ENCODE measurements at places on chromosomes 16 and 17.

DNA sequence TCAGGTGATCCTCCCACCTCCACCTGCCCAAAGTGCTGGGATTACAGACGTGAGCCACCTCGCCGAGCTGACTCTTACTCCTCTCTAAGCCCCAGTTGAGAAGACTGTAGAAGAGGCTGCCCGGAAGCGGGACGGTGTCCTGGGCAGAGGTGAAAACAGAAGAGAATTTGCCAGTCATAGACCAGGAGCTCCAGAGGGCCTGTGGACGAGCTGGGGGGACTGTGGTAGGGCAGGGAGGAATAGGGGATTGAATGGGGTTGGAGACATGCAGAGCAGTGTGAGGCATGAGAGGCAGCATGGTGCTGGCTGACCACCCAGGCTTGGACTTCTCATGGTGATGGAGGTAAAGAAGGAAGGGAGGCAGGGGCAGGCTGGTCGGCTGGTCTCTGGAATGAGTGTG lies 17.1 kb upstream of the PHB1 start:
- DNase-seq = no peak

GRCh38 chr17:57868910-57869616 lies 19.2 kb upstream of the MRPS23 start:
- no peak for DNase-seq

- DNase-seq = peak; percentile 92
These were observed at the start of gene KIAA0513 for GRCh38 chr16:85027349-85027957. KIAA0513 (plus strand) TSS chr16:85027795; CDS start chr16:85067072, 39,277 bp downstream.

GRCh38 chr16:66751053-66751302 lies 431 bp downstream of the DYNC1LI2 start:
- DNase-seq = no peak

GRCh38 chr17:17851103-17852002 lies 14.6 kb upstream of the SREBF1 start:
- DNase-seq = no peak

- DNase-seq = no peak
These were observed 41.2 kb downstream of the PRMT7 start for GRCh38 chr16:68351991-68352431.

DNA sequence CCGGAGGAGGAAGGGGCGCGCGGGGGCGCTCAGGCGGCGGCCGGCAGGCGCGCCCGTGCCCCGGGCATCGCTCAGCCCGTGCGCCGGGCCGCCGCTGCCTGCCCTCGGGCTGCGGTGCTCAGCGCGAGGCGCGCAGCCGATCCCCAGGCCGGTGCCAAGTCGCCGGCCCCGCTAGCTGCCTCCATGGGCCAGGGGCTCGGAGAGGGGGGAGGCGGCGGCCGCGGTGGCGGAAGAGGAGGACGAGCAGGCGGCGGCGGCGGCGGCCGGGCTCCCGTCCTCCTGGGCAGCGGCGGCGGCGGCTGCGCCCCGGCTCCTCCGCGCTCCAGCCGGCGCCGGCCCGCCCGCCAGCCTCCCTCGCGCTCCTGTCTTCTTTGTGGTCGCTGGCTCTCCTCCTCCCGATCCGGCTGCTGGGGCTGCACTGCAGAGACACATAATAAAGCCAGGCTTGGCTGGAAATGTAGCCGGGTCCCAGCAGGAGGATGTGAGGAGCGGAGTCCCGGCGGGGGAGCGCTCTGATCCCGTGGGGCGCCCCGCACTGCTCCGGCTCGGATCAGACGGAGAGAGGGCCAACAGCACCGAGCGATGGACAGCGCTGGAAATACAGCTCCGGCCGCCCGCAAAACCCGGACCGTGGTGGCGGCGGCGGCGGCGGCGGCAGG lies 889 bp upstream of the ZNF423 start:
- no peak for DNase-seq

- DNase-seq = no peak
These were observed 3.1 kb downstream of the C17orf113 start for GRCh38 chr17:42047343-42047742.

- DNase-seq = no peak
These were observed 27.9 kb upstream of the PMFBP1 start for GRCh38 chr16:72199761-72200337.

DNA sequence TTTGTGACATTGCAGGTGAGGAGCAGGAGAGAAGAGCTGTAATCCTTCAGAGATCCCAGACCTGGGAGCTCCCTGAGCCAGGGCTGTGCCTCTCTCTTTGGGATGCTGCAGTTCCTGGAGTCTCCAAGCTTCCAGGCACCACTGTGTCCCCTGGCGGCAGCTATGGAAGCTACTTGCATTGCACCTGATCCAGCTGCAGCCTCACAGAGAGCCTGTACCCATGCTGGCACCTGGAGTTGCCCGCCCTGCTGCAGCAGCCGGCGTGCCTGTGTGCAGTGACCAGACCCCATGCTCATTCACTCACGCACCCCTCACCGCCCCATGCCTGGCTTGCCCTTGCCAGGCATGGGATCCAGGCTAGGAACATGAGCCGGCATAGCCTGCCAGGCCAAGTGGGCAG lies 51.8 kb upstream of the MED9 start:
- no peak for DNase-seq

- no peak for DNase-seq
These were observed 87.8 kb downstream of the PLCG2 start for GRCh38 chr16:81866820-81867440.

GRCh38 chr17:27808628-27809027 lies 8.3 kb upstream of the NOS2 start:
- DNase-seq = no peak

GRCh38 chr17:62895320-62896301 lies 70.4 kb upstream of the TANC2 start:
- DNase-seq = no peak

GRCh38 chr16:86016201-86016965 lies 117.4 kb downstream of the IRF8 start:
- DNase-seq = peak; percentile 63

GRCh38 chr16:23768581-23768980 lies 13.8 kb downstream of the CHP2 start:
- no peak for DNase-seq

GRCh38 chr16:63618896-63619485 lies 1502.9 kb downstream of the CDH11 start:
- DNase-seq = no peak

DNA sequence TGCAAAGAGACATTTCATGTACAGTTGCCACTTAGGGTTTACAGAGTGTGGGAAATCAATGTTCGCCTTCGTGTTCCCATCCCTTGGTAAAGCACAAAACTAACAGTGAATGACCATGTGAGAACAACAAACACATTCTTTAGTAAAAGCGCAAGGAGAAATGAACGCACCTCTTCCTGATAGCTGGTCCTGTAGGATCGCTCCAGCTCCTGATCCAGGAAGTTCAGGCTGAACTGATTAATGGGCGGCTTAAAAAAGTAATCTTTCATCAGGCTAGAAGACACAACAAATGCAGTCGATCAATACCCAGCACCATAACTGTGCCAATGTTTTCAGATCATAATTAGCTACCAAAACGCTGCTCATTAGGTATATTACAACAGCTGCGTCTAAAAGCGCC lies 108.3 kb upstream of the CREBBP start:
- no peak for DNase-seq

GRCh38 chr17:79615446-79615845 lies 4.6 kb upstream of the RBFOX3 start:
- no peak for DNase-seq

DNA sequence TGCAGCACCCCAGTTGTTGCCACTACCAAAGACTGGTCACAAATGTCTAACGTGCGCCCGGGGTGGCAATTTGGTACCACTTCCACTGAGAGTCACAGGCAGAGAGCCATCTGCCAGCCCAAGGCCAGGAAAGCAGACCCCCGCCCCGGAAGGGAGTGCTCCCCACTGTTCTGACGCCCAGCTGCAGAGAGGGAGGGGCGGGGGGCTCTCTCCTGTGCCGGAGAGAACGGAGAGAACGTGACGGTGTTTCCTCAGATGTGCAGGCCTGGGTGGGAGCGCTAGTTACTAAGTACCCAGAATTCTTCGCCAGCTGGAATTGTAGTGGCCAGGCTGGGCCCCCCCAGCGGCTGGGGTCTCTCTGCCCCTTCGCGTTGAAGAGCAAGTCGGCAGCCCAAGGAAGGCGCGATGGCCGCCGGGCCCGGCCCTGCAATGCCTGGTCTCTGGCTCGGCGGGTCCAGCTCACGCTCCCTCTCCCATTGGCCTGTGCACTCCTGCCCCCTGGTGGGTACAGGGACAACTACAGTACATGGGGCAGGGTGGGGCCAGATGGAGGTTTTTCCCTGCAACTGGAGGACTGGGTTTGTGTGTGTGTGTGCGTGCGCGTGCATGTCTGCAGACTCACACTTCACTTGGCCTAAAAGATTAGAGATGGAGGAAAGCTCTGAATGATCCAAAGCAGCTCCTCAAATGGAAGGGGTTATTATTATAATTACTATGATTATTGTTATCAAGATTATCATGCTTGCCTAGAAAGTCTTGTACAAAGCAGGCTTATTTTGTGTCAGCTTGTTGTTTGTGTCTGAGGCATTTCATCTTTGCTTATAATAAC lies 107.1 kb downstream of the AMFR start:
- peak; percentile 70 for DNase-seq

GRCh38 chr16:19812986-19813385 lies 71.7 kb downstream of the GPRC5B start:
- no peak for DNase-seq

DNA sequence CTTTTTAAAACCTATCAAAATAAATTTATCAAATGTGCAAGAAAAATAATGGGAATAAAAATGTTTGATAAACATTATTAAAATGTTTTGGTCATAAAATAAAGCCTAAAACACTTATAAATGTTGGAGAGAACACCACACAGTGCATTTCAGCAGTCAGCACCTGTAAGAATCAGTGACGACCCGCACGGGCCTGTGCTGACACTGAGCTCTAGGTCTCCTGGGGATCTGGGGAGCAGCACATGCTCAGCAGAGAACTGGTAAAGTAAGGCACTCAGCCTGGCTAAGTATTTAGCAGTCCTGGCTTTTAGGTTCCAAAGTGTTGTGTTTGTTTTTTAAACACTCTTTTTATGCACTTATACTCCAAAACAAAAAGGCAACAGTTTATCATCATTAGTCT lies 46.9 kb downstream of the HELZ start:
- DNase-seq = no peak

DNA sequence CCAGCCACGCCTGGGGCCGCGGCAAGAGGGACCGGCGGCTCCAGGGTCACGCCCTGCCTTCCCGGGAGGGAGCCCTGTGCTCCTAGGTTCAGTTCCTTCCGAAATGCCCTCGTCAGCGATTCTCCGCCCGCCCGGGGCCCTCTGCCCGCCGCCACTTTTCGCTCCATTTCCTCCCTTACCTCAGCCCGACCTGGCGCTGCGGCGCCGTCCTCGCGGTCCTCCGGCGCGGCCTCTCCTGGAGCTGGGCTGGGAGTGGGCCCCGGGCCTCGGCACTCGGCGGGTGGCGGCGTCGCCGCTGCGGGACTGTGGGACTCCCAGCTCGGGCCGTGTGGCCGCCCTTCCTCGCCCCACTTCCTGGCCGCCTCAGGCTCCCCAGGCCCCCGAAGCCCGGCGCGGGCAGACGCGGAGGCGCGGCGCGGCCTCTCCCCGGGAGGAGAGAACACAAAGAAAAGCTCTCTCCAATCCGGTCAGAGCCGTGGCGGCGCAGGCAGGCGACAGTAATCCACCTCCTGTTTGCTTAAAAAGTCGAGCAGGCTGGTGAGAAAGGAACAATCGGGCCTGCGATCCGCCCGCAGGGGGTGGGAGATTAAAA lies 1.6 kb downstream of the BAHCC1 start:
- no peak for DNase-seq

DNA sequence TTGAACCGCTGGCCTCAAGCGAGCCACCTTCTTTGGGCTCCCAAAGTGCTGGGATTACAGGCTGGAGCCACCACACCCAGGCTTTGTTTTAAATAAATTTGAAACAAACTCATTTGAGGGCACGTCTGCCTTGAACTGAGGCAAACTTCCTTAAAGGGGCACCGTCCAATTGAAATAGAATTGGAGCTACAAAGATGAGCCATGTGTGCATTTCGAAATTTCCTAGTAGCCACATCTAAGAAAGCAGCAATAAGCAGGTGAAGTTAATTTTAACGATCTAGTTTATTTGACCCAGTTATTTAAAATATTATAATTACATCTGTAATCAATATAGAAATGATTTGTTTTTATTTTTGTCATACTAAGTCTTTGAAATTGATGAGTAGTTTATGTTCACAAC lies 755 bp upstream of the C16orf89 start:
- DNase-seq = no peak

- DNase-seq = no peak
These were observed 2.4 kb downstream of the ABCC1 start for GRCh38 chr16:15951852-15952251.

GRCh38 chr16:2603165-2604015 lies 65.6 kb downstream of the PDPK1 start:
- DNase-seq = peak; percentile 72

GRCh38 chr17:29145289-29146073 lies 34.7 kb downstream of the MYO18A start:
- peak; percentile 62 for DNase-seq

DNA sequence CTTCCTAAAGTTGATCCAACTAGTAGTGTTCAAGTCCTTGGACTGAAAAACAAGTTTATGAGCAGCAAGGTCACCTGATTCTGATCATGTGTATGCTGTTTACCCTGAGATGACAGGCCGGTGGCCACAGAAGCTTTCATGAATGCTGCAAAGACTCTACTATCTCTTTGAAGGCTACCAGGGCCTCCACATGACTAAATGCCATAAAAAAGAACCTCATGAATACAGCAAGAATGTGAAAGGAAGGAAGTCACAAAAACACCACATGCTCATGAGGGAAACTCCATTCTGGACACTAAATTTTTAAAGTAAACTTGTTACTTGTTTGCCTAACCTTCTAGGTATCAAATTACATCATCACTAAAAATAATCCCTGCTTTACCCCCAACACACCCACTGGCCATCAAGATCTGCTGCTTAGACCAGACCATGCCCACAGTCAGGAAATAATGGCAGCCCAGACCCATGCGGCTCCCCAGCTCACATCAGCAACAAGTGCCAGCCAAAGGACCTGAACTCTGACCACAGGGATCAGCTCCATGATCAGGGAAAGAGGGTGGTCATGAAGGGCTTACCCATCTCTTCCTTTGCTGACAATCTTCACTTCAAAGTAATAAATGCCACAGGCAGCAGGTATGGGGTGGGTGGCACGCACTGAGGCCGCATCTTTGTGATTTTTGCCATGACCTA lies 1.4 kb downstream of the RANBP10 start:
- DNase-seq = no peak

DNA sequence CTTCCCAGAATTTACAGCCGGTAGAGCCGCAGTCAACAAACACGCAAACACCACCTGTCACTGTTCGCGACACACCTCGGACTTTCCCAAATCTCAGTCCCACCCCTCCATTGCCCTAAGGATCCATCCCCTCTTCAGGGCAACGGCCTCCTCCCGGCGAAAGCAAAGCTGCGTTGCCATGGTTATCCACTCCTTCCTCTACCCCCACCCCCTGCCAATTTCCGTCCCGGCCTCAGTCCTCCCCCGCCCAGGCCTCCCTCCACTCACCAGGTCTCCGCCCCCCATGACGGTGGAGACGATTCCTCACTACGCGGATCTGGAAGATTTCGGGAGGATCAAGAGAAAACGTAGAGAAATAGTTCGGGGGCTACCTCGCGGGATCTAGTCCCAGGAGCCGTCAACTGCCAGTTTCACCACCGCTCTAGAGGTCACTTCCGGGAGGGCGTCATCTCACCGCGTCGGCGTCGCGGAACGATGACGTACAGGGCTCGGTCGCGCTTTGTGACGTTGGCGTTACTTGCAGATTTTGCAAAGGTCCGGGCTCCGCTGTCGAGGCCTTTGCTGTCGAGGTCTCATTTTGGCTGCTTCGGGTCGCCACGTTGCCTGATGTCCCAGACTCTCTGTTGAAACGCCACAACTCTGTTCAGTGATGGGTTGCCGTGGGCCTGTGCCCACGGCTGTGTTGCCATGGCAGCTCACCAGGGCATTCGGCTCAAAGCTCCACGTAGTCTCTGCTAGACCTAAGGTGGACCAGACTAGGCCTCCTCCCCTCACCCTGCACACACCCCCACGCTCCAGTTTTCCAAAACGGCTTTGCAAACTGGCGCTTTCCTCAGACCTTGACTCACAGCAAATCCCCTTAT lies at the start of gene CWC25:
Gene CWC25 (minus strand): TSS at position 423 of the 863 bp plus-strand sequence. CDS start 138 bp downstream, at position 285.
- peak; percentile 99 for DNase-seq

Measured in activated CD4-positive, alpha-beta T cell treated with anti-CD3 and anti-CD28 coated beads, Interleukin-2, amount 50 U/mL, for 24 hours (primary cell).